Effector CD8-positive, alpha-beta T cell (primary cell): ENCODE measurements at places on chromosomes 3 and 15.

DNA sequence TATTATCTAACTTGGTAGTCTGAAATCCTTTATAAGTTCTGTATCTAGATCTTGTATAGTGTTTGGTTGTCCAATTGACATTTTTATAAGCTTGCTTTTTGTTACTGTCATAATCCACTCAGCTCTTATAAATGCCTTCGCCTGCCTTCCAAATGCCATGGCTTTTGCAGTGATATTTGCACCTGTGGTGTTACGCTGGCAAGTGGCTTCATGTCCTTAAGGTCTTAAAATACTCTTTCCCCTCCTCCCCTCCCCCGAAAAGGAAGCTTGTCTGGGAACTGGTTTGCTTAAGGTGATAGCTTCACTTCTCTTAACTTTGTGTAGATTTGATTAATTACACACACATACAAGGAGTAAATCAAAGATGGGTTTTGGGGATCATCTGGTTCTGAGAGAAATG lies 62.0 kb downstream of the ABHD2 start:
- DNase-seq: no peak

DNA sequence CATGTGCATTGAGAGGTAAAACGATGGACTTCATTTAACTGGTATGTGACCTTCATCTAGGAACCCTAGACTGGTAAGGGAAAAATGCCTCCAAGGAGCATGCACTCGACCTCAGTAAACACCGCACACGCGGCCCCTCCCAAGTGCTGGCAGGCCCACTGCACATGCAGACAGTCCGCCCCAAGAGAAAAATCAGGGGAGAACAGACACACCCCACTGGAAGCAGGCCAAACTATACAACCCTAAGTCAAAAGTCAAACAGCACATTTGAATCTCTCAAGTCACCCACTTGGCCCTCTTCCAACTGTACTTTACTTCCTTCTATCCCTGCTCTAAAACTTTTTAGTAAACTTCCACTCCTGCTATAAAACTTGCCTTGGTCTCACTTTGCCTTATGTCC lies 250.1 kb upstream of the HES1 start:
- no peak for DNase-seq

DNA sequence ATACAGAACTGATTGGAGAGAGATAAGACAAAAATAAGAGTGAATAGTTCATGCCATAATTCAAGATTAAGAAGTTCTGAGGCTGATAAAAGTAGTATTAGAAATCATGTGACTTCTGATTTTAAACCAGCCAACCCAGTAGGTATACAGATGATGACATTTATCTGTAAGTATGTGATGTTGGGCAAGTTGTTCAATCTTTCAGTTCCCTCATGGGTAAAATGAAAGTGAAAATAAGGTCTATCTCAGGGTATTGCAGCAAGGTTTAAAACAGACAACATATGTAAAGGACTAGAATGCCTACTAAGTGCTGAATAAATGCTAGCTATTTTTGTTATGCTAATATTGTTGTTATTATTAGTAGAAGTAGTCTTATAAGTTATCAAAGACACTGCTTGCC lies 1055.7 kb downstream of the NAALADL2 start:
- no peak for DNase-seq

GRCh38 chr15:38128341-38128781 lies 124.3 kb upstream of the SPRED1 start:
- no peak for DNase-seq

GRCh38 chr3:49899815-49900214 lies 3.9 kb downstream of the MST1R start:
- no peak for DNase-seq

- DNase-seq: no peak
Observed at GRCh38 chr3:34742151-34742550, 897.2 kb upstream of the ARPP21 start.

DNA sequence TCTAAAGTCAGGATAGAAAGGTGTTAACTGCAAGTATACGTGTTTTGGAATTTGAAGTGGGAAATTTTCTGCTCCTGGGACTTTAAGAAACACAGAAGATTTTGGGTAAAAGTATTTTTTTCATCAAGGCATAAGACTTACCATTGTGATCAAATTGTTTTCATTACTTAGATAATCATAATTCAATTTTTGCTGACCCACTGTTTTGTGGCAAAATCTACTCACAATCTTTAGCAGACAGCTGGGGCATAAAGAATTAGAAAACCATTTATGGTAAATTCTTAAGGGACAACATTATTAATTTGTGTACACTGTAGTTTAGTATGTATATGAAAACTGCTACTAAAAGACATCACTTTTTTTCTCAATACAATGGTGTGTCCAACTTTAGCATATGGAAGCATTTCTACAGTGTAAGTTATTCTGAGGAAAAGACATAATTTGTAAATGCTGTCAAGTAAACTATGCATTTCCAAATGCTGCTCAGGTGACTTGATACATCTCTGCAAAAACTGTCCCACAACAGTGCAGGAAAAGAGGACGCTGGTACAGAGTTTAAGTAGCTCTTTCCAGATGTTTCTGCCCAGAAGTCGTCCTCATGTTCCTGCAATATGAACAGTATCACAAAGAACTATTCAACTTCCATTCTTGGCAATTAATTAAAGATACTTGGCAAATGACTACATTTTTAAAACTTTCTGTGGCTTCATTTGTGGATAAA lies 52.3 kb downstream of the THSD4 start:
- no peak for DNase-seq

- DNase-seq: no peak
Observed at GRCh38 chr3:187918081-187918644, 172.9 kb upstream of the BCL6 start.

- DNase-seq: no peak
Observed at GRCh38 chr15:101004986-101005747, 86.0 kb downstream of the LRRK1 start.
